ENCODE measurements at places on chromosomes 7 and 10. TPM values are rescaled to one million over a fixed set of nuclear protein-coding genes. Genes with fewer than 3 reads are reported as not detected.
A peak's percentile ranks its signal among the peaks of the same experiment; 100 is the strongest.

GRCh38 chr7:95772298-95772770 is at the start of gene DYNC1I1:
DYNC1I1 (plus strand) TSS chr7:95772554; CDS start chr7:95804730, 32,176 bp downstream.
- peak; percentile 42 for DNase-seq

Gene GALNT17
- total RNA-seq: 7.8 TPM

DNA sequence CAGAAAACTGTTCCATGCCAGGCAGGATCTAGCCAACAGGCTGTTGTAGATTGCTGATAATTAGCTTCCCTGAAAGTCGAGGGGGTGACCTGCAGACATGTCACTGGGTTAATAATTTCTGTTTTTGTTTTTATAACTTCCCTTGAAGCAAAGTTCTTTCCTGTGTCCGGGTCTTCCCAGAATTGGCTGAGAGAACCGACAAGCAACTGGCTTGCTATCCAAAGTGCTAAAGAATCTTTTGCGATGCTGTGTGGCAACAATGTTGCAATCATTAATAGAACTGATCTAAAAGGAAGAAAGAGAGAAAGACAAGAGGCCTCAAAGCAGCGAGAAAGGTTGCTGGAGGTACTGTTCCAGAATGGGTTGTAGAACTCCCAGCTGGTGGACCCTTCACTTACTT is 132.1 kb upstream of the DPP6 start:
- no peak for DNase-seq

DNA sequence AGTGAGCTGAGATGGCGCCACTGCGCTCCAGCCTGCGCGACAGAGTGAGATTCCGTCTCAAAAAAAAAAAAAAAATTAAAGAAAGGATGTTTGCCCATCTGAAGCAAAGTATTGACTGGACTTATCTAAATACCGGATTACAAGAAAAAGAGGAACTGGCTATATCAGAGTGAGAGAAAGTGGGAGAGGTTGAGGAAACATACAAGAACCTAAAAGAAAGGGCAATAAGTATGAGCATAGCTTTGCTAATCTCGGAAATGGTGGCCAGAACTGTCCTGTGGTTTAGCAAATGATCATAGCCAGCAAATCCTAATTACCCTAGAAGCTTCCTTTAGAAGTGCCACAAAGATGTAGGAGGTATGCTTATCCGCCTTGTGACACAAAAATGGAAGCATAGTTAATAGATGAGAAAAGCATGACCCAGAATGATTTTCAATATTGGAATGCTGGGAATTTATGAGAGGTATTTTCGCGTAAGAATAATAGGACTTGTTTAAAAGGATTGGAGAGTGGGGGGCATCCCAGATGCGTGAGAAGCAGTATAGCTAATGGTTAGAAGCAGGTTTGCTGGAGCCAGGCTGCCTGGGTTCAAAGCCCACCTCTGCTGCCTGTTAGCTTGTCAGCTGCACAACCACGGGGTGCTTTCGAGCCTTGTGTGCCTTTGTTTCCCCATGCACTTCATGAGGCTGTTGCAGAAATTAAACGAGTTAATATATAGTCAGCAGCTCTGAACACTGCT is 1.2 kb upstream of the GTPBP4 start:
- peak; percentile 93 for DNase-seq
